ENCODE measurements at places on chromosomes 3 and 15. TPM values are rescaled to one million over a fixed set of nuclear protein-coding genes. Genes with fewer than 3 reads are reported as not detected.

The SNUPN gene
- polyA plus RNA-seq: 33.9 TPM

DNA sequence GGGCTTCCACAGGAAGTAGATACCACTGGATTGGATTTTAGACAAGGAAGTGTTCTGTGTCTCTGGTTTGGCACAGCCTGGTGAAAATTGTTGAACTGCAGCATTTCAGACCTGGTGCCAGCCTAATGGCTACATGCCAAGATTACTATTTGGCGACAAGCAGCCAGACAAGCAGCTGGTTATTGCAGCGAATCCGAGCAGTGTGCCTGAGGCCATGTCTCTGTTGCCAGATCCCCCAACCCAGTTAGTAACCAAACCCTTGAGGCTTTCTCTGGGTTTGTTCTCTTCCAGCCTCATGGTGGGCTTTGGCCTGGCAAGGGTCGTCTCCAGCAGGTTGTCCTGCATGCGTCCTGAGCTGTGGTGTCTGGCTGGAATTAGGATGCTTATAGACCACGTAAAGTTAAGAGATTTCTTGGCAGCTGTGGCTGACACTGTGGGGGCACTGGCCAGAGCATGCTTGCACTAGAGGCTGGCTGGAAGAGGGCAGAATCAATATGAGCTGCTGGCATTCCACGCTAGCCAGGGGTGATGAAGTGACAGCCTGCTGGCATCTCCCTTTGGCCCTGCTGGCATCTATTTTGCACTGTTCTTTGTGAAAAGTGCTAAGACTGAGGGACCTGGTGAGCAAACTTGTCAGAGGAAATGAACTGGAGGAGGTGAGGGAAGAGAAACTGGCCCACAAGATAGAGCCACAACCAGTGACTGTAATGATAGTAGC, 172.6 kb downstream of the RBMS3 start:
- no peak for DNase-seq

- DNase-seq: no peak
These were observed 90.6 kb downstream of the ARNT2 start for GRCh38 chr15:80494756-80495155.

- DNase-seq: no peak
These were observed 456.3 kb upstream of the ARRDC4 start for GRCh38 chr15:97504031-97504792.
